ENCODE measurements at places on chromosomes 13 and 19.

- DNase-seq, result peak; percentile 12
These were observed 7.1 kb upstream of the CLPP start for GRCh38 chr19:6354098-6354674.

DNA sequence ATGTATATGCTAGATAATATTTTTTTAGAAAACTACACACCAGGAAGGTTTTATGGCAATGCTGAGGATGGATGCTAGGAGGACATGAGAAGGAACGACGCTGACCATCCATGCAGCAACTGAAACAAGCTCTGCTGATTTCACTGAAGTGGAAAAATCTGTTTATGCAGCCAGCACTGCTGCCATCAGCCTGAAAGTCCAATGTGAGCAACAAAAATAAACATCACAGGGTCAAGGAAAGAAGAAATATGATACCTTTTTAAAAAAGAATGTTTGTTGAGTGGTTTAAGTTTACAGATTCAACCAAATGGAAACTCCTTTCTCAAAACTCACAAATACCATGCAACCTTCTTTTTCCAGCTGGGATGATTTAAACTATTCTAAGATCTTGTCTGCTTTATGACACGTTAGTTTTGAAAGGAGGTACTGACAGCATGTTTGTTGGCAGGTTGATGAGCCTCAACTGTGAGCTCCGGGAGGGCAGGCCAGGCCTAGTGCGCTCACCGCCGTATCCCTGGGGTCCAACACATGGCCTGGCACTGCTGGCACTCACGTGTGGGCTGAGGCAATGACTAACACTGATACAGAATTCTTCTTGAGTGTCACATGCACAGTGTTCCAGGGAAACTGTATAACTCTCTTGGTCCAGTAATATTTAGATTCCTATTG lies 46.8 kb downstream of the LATS2 start:
- DNase-seq, result no peak

- DNase-seq, result no peak
These were observed 1.2 kb upstream of the EFNA2 start for GRCh38 chr19:1284293-1284978.

- DNase-seq, result peak; percentile 92
These were observed 40.3 kb downstream of the ANKRD10 start for GRCh38 chr13:110874508-110874960.

DNA sequence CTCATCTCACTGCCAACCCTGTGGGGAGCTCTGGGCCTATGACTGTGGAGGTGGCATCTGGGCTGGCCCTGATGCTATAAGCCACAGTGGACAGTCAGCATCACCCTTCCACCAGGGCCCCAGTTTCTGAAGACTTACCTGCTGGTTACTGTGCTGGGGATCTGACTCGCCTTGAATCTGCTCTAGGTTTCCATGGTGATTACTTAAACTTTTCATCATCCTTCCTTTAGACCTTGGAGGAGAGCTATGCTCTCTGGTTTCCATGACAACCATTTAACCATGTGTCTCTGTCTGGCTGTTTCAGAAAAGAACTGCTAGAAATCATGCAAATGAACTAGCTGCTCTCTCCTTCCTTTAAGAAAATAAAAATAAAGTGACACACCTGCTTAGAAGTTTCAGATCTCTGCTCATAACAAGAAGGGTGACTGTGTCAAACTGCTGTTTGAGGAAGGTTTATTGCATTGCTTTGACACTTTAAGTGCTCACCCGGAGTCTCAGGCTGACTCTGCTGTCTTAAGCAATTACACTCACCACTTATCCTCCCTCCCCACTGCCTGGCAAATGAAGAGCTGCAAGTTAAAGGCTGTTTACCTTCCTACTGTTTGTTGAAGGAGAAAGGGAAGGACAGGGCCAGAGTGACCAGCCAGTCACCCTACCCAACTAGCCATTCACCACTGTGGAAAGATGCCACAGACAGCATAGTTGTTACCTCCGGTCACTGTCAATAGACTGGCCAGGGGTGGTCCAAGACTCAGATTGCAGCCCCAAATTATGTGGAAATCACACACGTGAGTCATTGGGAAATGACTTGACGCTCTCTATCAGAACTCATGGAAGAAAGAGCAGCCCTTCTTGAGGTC lies 87.6 kb downstream of the HSPH1 start:
- peak; percentile 9 for DNase-seq

DNA sequence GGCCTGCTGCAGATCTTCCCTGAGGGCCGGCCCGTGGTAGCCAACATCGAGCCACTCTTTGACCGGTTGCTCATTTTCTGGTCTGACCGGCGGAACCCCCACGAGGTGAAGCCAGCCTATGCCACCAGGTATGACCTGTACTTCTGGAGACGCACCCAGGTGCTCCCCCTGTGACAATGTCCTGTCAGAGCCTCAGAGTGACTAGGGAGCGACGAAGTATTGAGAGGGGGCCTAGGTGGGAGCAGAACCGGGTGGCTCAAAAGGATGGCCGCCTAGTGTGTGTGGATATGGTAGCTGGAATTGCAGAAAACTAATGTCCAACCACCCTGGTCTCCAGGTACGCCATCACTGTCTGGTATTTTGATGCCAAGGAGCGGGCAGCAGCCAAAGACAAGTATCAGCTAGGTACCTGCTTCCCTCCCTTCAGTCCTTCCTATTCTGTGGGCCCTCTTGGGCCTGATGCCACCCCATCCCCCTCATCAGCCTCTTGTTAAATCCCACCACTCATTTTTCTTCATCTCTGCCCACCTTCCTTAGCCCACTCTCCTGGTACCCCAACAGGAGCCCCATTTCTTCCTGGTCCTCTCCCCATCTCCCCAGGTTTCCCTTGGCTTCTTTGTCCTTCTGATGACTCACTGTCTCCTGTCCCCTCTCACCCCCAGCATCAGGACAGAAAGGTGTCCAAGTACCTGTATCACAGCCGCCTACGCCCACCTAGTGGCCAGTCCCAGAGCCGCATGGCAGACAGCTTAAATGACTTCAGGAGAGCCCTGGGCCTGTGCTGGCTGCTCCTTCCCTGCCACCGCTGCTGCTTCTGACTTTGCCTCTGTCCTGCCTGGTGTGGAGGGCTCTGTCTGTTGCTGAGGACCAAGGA lies 8.4 kb downstream of the EGLN2 start:
- no peak for DNase-seq

- no peak for DNase-seq
These were observed 17.9 kb downstream of the NECTIN2 start for GRCh38 chr19:44863990-44864389.

- peak; percentile 38 for DNase-seq
These were observed 500 bp downstream of the ZFP30 start for GRCh38 chr19:37654629-37655300.

DNA sequence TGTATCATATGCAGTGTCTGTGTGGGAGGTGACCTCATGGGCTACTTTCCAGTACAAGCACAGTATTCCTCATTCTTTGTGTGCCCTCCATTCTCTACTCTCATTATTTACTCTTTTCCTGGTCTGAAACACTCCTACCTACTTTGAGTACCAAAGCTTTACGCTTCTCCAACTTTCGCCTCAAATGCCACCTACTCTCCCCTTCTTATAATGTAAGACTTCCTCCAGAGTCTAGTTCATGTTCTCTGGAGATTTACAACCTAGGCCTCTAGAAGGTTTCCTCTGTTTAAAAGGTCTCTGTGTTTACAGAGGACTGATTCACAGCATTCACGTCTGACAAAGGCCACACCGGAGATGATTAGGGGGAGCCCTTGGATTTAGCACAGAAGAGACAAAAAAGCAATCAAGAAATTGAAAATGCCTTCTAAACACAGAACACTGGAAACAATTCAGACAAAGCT lies 302.0 kb downstream of the KLF12 start:
- DNase-seq, result no peak

- DNase-seq, result peak; percentile 22
These were observed 594 bp downstream of the URI1 start for GRCh38 chr19:29942404-29943261.

- no peak for DNase-seq
These were observed 12.4 kb downstream of the PDE4A start for GRCh38 chr19:10432736-10433130.
